ENCODE measurements at places on chromosomes 5 and 9.

GRCh38 chr9:99919930-99920329, 13.5 kb downstream of the STX17 start:
- DNase-seq, result no peak

- no peak for DNase-seq
Measured at GRCh38 chr9:109408759-109409462, 88.1 kb upstream of the EPB41L4B start.

DNA sequence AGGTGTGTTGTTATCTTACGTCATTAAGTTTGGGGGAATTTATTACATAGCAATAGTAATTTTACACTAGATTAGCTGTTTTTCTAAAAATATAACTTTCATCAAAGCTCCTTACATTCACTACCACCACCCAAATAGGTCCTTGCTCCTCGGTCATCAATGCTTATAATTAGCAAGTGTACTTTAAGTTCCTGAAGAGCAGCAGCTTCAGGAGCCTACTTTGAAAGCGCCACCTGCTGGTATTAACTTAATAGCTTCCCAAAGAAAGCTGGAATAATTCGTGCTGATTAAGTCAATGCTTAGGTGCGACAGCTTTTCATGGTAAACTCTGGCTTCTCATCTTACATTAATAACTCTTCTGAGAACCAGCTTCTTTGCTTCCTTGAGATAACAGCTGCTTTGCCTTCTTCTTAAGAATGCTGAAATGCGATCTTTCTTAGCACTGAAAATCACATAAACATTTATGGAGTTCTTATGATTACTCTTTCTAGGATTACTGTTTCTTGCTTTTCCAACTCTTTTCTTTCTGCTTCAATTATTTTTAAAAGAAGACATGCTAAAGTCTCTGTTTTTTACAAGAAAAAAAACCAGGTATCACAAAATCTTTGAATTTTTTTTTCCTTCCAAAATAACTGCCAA, 10.0 kb upstream of the C5 start:
- DNase-seq, result no peak

GRCh38 chr9:89715318-89715858, 110.6 kb downstream of the GADD45G start:
- DNase-seq, result no peak

All from activated T-helper 1 cell treated with anti-CD3 and anti-CD28 coated beads, Interleukin-2, amount 50 U/mL, for 16 hours (primary cell).